ENCODE measurements at places on chromosomes 16 and 17.

GRCh38 chr16:30381291-30382041 lies 895 bp downstream of the SEPTIN1 start:
- DNase-seq = no peak

DNA sequence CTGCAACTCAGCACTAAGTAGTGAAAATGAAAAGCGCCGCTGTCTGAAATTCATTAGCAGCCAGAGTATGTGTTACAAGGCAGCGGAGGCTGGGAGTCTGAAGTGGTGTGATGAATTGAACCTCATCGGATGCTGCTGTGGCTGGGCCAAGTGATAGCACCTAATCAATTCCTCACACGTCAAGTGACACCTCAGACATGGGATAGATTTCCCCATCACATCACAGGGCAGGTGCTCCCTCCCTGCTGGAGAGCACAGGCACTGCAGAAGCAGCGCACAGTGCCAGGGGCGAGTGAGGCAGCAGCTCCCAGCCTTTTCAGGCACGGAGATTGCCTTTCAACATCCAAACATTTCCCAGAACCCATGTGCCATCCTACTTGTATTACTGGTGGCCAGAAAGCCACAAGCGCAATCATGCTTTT lies 32.2 kb downstream of the DRC3 start:
- DNase-seq = no peak

- DNase-seq = no peak
Measured at GRCh38 chr17:7631398-7632380, 1.8 kb downstream of the SHBG start.

- peak; percentile 60 for DNase-seq
Measured at GRCh38 chr17:39753514-39754160, 15.9 kb downstream of the GRB7 start.

DNA sequence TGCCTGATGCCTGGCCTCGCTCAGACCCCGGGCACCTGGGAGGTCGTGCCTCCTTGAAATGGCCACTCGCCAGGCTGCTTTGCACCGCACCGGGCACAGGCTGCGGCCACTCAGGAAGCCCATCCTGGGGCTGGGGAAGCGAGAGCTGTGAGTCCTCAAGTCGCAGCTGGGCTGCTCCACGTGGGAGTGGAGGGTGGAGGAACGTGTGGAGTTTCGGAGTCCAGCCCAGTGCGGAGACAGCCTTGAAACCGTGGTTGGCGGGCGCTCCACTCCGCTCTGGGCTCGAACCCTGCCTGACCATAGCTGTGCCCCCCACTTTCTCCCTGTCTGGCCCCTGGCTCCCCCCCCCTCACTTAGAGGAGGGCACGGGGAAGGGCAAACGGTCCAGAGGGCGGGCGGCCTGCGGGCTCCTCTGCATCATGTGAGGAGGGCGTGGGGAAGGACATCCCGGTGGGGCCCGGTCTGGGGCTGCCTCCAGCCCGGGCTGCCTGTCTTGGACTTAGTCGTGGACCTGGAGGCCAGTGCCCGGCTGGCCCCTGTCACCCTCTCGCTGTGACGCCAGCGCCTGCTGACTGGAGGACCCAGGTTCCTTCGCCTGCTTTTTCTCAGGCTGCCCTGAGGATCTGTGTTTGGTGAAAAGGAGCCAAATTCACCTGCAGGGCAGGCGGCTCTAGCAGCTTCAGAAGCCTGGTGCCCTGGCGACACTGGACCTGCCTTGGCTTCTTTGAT lies 2.5 kb downstream of the UBE2I start:
- no peak for DNase-seq

DNA sequence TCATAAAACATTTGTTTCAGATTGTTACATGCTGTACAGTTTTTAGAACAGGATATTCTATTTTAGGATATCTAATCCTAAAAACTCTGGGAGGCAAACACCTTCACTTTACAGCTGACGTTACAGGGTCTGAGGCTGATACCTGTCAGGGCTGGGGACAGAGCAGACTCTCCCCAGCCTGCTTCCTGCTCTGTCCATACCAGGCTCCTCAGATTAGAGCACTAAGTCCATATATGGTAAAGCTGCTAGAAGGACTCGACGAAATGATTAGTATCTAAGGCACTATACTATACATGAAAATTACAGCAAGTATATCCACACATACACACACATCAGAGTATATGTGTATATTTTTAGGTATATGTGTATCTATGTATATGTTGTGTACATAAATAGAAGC lies 125.2 kb downstream of the ZFHX3 start:
- no peak for DNase-seq

- DNase-seq = no peak
Measured at GRCh38 chr17:16940116-16940881, 31.6 kb downstream of the TNFRSF13B start.

- DNase-seq = no peak
Measured at GRCh38 chr17:2022647-2023240, 2.4 kb downstream of the RTN4RL1 start.

GRCh38 chr16:49058382-49058781 lies 223.3 kb downstream of the CBLN1 start:
- DNase-seq = no peak

DNA sequence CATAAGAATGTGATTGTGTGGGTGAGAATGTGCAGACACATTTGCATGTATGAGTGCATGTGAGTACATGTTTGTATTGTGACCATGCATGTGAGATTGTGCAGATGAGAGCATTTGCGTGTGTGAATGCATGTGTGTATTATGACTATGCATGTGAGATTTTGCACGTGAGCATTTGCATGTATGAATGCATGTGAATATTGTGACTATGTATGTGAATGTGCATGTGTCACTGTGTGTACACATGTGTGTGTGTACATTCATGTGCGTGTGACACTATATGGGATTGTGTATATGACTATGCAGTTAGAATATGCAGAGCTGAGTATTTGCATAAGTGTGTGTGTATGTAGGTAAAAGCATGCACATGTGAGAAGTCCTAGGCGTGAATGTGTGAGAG lies 381.3 kb upstream of the MAF start:
- DNase-seq = no peak

- no peak for DNase-seq
Measured at GRCh38 chr17:33370401-33370800, 77.3 kb upstream of the ASIC2 start.

GRCh38 chr17:71413935-71414334 lies 706.9 kb upstream of the SOX9 start:
- no peak for DNase-seq

DNA sequence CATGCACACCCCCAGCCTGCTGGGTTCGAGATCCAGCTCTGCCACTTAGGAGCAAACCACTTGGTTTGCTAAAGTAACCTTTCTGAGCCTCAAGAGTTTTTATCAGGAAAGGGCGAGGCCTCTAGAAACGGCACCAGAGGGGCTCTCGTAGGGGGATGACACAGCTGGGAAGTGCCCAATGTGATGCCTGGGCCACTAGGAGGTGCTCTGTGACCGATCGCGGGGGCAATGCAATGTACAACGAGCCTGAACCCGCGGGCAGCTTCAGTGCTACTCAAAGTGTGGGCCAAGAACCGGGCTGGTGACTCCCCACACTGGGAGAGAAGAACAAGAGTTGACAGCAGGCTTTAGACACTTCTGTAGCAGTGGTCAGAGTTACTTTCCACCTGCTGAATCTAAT lies 9.4 kb downstream of the C16orf89 start:
- peak; percentile 16 for DNase-seq

GRCh38 chr16:1221628-1222552 lies 3.2 kb downstream of the TPSG1 start:
- no peak for DNase-seq

DNA sequence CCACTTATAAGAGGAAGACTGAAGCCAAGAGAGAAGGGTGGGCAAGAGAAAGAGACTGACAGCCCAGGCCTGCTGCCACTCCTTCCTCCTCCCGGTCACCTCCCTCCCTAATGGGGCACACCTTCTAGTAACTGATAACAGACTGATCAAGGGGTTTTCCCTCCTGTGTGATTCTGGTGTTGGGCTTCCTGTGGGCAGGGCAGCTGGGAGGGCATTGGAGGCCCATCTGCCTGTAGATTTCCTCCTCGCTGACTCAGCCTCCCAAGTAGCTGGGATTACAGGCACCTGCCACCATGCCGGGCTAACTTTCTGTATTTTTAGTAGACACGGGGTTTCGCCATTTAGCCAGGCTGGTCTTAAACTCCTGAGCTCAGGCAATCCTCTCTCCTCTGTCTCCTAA lies 16.2 kb downstream of the CA4 start:
- DNase-seq = no peak

DNA sequence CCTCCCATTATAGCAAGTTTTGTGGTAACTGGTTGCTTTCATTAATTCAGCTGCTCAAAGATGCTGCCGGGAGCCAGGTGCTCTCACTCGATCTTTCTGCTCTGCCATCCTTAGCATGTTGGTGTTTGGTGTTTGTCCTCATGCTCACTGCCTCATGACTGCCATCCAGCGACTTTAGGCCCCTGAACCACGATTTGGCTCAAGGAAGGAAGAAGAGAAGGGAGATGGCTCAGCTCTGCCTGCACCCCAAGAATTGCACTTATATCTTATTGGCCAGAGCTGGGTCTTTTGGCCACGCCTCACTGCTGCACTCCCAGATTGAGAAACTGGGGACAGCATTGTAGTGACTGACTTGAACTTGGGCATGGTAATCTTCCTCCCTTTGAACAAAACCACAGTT lies 52.7 kb downstream of the ARSG start:
- no peak for DNase-seq

GRCh38 chr16:86894029-86894567 lies 315.7 kb downstream of the FOXL1 start:
- no peak for DNase-seq

DNA sequence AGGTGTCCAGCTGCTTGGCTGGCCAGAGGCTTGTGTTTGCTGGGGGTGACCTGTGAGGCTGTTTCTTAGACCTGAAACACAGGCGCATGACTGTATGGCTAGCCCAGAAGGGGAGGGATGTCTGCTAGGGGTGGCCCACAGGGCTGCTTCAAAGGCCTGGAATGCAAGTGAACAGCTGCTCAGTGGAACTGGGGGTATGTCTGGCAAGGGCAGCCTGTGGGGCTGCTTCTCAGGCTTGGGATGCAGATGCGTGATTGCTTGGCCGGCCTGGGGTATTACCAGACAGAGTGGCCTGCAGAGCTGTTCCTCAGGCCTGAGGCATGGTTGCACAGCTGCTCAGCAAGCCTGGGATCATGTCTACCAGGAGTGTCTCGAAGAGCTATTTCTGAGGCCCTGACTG lies 20.5 kb downstream of the TANC2 start:
- no peak for DNase-seq

GRCh38 chr17:78089576-78090281 lies 38.8 kb downstream of the TMC6 start:
- no peak for DNase-seq

DNA sequence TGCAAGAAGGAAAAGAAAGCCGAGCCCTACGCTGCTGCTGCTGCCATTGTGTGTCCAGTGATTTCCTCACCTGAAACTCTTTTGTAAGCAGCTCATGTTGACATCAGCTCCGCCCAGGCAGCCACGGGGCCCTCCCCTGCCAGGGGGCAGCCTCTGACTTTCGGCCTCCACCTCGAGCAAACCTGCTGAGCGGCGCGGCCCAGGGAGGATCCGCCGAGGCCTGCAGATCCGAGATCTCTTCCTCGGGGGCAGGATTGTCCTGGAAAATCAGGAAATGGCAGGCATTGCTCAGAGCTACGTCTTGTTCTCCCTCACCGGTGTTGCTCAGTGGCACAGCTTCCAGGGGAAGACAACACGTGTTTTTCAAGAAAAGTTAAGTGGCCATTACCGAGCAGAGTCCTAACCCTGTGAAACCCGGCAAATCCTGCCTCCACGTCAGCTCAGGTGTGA lies 35.6 kb upstream of the ZNF750 start:
- no peak for DNase-seq

GRCh38 chr16:50265260-50265659 lies 1.1 kb upstream of the ADCY7 start:
- DNase-seq = peak; percentile 41

DNA sequence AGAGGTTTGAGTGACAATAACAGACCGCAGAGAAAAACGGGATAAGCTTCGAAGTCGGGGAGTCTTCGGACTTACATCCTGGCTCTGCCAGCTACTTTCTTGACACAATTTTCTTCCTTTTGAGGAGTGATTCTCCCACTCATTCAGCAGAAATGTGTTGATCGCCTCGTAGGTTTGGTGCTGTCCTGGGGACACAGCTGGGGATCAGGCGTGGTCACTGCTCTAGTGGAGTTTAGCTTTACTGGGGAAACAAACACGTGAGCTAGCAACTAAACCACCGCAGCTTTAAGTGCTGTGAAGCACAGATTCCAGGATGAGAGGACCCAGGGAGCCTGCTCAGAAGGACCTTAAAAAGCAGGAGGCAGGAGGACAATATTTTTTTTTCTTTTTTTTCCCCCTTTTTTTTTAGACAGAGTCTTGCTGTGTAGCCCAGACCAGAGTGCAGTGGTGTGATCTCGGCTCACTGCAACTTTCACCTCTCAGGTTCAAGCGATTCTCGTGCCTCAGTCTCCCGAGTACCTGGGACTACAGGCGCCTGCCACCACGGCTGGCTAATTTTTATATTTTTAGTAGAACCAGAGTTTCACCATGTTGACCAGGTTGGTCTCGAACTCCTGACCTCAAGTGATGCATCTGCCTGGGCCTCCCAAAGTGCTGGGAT lies 858 bp downstream of the NUBP1 start:
- no peak for DNase-seq

DNA sequence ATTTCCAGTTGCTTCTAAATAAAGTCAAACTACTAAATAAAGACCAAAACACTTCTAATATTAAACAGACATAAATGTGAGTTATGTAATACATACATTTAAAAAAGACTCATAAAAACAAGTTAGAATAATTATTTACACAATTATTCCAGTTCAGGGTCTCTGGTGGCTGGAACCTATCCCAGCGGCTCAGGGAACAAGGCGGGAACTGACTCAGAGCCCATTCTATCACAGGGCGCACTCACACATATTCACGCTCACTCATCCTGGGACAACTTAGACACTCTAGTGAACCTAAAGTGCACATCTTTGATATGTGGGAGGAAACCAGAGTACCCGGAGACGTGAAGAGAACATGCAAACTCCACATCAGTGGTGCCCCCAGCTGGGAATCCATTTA lies 25.0 kb downstream of the PLXDC1 start:
- DNase-seq = no peak

DNA sequence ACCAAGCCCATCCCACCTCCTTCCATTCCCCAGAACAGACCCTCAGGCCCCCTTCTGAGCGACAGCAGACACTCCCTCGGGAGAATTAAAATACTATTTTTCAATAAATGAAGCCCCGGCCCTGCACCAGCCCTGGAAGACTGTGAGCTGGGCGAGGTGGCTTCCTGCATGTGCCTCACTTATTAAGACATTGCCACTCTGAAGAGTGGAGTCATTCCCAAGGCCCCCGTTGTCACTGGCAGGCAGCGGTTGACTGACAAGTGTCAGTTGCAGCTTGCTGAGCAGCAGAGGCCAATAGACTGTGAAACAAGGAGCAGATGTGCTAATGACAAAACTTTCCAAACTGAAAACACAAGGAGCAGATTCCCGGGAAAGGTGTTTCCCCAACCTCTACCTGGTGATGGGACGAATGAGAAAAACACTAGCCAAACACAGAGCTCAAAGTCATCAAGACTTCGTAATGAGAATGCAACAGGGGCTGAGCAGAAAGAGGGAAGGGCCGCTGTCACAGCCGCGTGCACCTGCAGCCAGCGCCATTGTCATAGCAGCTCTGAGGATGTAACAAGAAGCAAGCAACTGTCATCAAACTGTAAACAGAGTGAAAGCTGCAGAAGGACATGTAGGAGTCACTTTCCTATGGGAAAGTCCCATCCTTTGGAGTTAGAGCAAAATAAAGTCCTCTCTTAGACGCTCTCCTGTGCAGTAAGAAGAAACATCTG lies 232.1 kb downstream of the C16orf78 start:
- no peak for DNase-seq

GRCh38 chr17:29710891-29711418 lies 88.2 kb upstream of the CORO6 start:
- no peak for DNase-seq

- DNase-seq = no peak
Measured at GRCh38 chr16:53775821-53776431, 72.0 kb downstream of the FTO start.

Measured in effector CD4-positive, alpha-beta T cell (primary cell).